ENCODE measurements at places on chromosomes 7 and 10.

DNA sequence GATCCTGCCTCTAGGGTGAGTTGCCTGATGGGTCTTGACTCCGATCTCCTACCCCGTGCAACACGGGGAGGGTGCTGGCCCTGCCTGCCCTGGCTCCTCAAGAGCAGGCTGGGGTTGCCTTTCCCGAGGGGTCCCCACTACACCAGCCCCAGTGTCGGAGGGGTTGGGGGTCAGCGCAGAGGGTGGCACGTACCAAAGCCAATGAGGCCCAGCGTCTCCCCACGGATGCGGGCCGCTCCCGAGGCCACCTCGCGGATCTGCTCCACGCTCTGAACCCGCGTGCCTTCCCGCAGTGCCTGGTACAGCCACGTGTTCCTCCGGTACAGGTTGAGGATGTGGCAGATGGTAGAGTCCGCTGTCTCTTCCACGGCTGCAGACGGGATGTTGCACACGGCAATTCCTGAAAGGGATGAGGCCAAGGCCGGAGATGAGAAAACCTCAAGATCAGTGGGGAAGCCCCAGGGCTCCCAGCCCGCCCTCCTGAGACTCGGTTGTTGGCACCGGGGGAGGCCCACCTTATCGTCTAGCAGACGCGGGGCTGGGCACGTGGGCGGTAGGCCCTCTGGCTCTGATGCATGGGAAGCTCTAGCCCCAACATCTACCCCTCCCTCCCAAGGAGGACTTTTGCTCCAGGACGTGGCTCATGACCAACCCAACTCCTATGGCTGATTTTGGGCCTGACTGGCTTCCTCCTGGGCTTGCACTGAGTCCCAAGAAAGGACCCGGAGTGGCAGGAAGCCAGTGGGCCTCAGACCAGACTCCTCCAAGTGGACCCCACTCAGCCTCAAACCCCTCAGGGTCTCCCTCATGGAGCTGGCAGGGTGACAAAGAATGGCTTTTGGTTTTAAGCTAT, 56.1 kb downstream of the ZRANB1 start:
- DNase-seq, result no peak

- DNase-seq, result peak; percentile 92
Observed at GRCh38 chr10:31928549-31929260, at the start of gene ARHGAP12. Gene ARHGAP12, minus strand, starts transcription at chr10:31928831. Its CDS starts 19,976 bp downstream, at chr10:31908855.

GRCh38 chr7:91030680-91031380, 233.4 kb upstream of the FZD1 start:
- no peak for DNase-seq

DNA sequence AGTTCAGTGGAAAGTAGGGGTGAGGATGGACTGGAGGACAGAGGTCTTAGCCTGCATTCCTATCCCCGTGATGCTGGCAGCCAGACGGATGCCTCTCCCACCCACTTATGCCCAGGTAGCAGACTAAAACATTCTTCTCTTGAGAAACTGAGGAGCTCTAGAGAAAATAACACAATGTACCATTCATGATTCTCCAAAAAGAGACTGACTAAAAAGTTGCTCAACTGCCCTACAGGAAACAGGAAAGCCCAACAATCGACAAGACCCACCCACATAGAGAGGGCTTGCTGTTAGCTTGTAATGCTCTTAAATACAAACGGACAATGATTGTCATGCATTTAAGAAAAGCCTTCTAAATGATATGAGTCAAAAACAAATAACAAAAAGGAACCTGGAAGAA, 33.2 kb upstream of the PDE1C start:
- no peak for DNase-seq

GRCh38 chr10:97548828-97549455, 23.6 kb upstream of the ANKRD2 start:
- no peak for DNase-seq

GRCh38 chr10:75487755-75488125, 56.3 kb downstream of the LRMDA start:
- no peak for DNase-seq

DNA sequence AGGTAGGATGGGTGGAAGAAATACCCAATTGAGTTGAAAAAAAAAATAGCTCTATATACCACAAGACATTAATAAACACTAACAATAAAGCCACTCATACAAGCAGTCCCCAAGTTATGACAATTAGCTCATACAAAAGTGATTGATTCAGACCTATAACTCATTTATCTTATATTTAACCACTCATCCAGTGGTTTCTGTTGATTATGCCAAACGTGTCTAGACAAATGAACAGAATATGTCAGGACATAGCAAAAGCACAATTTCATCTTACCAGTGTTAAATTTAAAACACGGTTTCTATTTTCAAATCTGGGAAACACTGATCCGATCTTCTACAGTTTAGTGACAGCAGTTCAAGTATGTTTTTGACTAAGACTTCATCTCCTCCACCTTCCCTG, 17.0 kb downstream of the ABI1 start:
- no peak for DNase-seq

GRCh38 chr10:87771871-87772500, 46.0 kb downstream of the ATAD1 start:
- DNase-seq, result peak; percentile 12

- peak; percentile 49 for DNase-seq
Observed at GRCh38 chr10:97805096-97805884, 33.5 kb upstream of the SFRP5 start.

GRCh38 chr10:1188558-1189135, 132.5 kb downstream of the WDR37 start:
- no peak for DNase-seq

GRCh38 chr10:43628956-43629355, 19.7 kb downstream of the ZNF32 start:
- DNase-seq, result no peak

DNA sequence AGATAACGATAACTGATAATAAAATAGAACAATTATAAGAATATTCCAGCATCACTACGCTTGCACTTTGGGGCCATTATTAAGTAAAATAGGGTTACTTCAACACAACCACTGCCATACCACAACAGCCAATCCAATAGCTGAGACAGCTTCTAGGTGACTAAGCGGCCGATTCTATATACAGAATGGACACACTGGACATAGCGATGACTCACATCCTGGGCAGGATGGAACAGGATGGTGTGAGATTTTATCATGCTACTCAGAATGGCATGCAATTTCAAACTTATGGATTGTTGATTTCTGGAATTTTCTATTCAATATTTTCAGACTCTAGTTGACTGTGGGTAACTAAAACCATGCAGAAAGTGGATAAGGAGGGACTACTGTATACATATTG, 920.9 kb downstream of the LRMDA start:
- DNase-seq, result no peak

GRCh38 chr7:55400191-55400590, 35.1 kb downstream of the LANCL2 start:
- no peak for DNase-seq

DNA sequence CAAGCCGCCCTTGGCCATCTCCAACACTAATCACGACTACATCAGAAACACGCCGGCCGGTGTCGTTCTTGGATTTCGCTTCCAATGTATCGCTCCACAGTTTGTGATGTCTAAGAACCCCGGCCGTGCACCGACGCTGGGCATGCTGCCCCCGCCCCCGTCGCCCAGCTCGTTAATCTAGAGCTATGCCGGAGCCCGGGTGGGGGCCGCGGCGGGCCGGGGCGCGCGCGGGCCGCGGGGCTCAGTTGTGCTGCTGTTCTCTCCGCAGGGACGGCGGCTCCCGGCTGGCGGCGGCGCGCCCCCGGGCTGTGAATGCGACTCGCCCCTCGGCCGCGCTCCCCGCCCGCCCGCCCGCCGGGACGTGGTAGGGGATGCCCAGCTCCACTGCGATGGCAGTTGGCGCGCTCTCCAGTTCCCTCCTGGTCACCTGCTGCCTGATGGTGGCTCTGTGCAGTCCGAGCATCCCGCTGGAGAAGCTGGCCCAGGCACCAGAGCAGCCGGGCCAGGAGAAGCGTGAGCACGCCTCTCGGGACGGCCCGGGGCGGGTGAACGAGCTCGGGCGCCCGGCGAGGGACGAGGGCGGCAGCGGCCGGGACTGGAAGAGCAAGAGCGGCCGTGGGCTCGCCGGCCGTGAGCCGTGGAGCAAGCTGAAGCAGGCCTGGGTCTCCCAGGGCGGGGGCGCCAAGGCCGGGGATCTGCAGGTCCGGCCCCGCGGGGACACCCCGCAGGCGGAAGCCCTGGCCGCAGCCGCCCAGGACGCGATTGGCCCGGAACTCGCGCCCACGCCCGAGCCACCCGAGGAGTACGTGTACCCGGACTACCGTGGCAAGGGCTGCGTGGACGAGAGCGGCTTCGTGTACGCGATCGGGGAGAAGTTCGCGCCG, 1.9 kb downstream of the VWC2 start:
- peak; percentile 88 for DNase-seq

DNA sequence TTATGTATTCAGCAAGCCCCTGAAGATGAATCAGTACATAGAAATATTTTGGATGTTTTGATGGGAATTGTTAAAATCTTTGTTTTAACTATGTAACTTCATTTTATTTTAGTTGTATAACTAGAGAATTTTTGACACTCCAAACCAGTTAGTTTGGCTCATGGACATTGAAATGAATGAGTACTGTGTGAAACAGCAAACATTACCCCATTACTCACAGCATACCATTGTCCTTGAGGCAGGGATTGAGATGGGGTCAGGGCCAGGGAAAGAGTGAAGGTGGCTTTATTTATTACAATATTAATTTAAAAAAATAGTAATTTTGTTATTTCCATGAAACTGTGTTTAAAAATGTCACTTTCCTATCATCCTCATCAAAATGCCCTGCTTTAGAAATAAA, 4.8 kb upstream of the BMPER start:
- no peak for DNase-seq

DNA sequence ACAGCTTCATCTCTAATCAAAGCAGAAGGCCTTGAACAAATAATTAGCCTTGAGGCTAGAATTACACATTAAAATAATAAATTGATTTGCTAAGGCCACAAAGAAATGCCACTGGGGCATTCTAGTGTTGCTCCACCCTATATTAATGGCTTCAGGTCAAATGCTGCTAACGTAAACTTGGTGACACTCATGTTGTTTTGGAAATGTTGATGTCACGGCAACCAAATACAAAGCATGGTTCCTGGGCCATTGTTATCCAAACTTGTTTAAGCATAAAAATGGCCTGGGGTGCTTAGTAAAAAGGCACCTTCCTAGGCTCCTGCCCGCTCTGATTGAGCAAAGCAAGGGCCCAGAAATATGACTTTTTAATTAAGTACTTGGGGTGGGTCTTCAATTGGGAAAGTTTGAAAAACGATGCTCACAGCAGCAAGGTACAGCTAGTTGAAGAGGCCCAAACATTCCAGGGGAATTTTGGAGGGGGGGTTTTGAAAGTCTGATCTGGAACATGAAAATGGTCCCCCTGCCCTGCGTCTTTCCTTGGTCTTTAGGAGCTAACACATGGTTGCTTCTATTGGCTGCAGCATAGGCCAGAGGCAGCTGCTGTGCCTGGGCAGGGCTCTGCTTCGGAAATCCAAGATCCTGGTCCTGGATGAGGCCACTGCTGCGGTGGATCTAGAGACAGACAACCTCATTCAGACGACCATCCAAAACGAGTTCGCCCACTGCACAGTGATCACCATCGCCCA, 67.8 kb downstream of the ABCC2 start:
- peak; percentile 34 for DNase-seq

GRCh38 chr10:101285519-101286070, 56.3 kb upstream of the LBX1 start:
- peak; percentile 51 for DNase-seq
